ENCODE measurements at places on chromosomes 2 and 18.

- no peak for DNase-seq
Observed at GRCh38 chr2:24515831-24516230, 24.8 kb downstream of the NCOA1 start.

- no peak for DNase-seq
Observed at GRCh38 chr18:4587204-4587603, 132.1 kb upstream of the DLGAP1 start.

- DNase-seq, result no peak
Observed at GRCh38 chr18:34322365-34323289, 97.9 kb upstream of the NOL4 start.

GRCh38 chr2:46127176-46127575, 170.0 kb upstream of the EPAS1 start:
- DNase-seq, result no peak

GRCh38 chr2:88053934-88054781, 1.4 kb downstream of the KRCC1 start:
- DNase-seq, result no peak

- DNase-seq, result no peak
Observed at GRCh38 chr2:68766376-68766845, 31.8 kb downstream of the ARHGAP25 start.

GRCh38 chr2:88545118-88545517, 82.1 kb downstream of the EIF2AK3 start:
- DNase-seq, result peak; percentile 50

GRCh38 chr2:181677912-181678586, 2.3 kb downstream of the NEUROD1 start:
- DNase-seq, result peak; percentile 45

GRCh38 chr2:203584784-203585183, 49.7 kb upstream of the RAPH1 start:
- no peak for DNase-seq

DNA sequence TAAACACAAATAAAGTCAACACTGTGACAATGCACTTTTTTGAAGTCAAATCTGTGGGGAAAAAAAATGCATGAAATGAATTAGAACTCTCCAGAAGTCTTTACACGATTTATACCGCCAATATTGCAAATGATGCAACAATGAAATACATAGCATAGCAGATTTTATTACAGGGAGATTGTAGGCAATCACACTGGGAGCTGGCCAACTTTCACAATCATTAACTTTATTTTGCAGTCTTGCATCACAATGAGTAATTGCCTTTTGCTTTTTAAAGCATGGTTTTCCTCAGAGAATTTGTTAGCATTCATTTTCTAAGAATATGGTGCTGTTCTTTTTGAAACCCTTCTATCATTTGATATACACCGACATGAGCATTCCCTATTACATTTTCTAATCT, 366.4 kb upstream of the FSIP2 start:
- DNase-seq, result no peak

GRCh38 chr2:222882484-222882928, 21.7 kb downstream of the ACSL3 start:
- DNase-seq, result no peak

GRCh38 chr2:55302241-55302640, 33.2 kb upstream of the MTIF2 start:
- no peak for DNase-seq

DNA sequence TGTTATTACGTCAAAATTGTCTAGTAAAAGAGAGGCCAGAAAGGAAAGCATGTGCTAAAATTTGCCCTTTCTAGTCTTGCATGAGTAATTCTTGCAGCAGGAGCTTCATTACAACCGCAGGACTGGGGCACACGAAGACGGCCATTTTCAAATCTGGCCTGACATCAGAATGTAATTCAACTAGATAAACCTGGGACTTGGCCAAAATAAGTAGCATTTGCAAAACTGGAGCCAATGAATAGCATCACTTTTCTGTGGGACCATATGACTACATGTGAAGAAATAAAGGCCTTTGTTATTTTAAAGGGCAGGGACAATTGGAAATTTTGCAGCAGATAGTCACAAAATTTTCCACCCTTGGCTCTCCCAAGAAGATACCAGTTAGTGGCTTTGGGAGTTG, 3.0 kb upstream of the FZD7 start:
- DNase-seq, result no peak

DNA sequence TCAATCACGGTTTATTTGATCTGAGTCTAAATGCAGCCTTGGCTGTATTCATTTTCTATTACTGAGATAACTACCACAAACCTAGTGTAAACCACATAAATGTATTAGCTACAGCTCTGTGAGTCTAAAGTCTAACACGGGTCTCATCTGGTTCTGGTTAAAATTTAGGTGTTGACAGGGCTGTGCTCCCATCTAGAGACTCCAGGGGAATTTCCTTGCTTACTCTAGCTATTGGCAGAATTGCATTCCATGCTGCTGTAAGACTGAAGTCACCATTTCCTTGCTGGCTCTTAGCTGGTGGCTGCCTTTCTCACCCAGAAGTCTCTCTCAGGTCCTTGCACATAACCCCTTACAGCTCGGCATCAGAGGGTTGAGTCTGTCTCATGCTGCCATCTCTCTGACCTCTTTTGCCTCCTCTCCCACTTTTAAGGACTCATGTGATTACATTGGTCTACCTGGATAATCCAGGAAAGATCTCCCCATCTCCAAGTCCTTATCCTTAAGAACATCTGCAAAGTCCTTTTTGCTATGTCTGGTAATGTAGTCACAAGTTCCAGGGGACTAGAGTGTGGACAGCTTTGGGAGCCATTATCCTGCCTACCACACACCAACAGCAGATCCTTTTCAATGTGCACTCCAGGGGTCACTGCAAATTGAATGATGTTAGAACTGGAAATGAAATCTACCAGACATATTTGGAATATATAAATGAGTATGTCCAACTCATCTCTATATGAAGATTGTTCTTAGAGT, 207.0 kb upstream of the AGAP1 start:
- DNase-seq, result no peak

DNA sequence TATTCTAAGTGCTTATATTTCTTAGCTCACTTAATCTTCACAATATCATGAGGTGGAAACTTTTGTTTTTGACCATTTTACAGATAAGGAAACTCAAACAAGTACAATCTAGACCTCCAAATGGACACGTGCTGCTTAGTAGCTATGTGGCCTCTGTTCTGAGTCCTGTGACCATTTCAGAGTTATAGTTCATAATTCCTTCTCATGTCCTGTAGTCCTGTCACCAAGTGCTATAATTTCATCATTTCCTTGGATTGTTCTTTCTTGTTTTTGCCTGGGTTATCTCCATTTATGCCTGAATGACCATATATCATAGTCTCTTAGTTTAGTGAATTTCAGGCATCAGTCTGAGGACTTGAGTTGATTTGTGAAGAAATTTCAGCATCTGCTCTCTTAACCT, 91.7 kb downstream of the NUP35 start:
- no peak for DNase-seq

GRCh38 chr2:18662689-18663088, 73.3 kb upstream of the NT5C1B start:
- no peak for DNase-seq

GRCh38 chr2:162333968-162334367, 10.0 kb upstream of the GCA start:
- DNase-seq, result peak; percentile 31

DNA sequence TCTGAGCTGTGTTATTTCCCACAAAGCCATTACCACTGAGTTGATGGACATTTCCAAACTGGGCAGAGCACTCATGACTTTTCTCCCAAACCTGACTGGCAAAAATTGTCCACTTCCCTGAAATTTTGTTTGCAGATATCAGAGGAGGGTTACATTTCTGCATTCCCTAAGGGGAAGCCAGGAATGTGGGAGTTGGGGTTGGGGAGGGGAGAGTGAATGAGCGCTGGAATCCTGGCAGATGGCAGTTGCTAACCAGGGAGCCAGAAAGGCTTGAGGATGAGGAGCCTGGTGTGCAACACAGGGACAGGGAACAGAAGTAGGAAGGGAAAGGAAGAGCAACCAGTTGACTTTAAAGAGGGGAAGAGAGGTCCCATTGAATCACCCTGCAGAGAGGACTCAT, 14.0 kb upstream of the CCNYL1 start:
- no peak for DNase-seq

DNA sequence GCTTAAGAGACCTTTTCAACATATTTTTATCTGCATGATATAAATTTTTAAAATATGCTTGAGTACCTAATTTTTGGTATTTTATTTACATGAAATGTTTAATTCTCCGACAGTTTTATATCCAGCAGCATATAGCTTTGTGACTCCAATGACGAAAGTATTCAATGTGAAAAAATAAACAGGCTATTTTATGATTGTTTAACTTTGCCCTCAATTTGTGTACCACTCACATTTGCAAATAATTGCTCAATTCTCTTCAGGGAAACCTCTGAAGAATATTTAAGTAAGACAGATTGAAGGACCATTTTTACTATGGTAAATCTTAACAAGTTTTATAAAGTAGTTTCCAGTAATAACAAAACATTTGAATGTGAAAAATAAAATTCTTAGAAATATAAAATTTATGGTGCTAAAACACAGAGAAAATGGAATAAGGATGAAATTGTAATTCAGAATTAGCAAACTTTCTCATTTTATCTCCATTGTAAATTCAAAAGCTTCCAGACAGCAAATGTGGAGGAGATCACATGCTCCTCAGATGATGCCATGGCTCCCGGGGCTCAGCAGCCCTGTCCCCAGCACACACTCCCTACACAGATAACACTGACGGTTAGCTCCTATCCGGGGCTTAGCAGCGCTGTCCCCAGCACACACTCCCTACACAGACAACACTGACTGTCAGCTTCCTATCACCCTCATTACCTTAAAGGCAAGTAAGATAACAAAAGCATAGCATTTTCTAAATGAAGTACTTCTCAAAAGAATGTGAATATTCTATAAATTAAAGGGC, 39.7 kb downstream of the SH3YL1 start:
- no peak for DNase-seq

DNA sequence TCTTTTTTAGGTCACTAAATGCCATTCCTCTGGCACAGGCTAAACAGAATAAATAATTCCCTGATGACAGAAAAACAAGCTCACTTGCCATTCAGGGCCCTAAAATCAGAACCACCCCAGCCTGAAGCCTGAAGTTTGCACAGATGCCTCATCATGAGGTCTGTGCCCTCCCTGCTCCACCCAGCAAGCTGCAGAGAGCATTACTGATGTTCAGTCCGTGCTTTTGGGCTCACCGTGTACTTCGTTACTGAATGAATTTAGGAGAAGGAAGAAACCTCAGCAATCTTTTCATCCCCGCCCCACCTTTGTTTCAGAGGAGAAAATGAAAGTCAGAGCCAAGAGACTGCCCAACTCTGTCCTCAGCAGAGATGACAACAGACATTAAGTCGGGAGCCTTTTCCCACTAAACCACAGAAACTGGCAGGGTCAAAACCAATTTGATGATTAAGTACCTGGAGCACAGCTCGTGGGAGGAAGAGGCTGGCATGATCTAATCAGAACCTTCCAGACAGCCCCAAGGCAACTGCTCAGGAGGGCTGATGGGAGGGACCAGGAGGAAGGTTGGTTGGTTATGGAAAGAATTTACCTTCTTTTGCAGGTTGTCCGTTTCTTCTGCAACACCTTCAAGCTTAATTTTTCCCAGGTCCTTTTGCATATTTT, 122.7 kb downstream of the LAMA1 start:
- DNase-seq, result peak; percentile 11

DNA sequence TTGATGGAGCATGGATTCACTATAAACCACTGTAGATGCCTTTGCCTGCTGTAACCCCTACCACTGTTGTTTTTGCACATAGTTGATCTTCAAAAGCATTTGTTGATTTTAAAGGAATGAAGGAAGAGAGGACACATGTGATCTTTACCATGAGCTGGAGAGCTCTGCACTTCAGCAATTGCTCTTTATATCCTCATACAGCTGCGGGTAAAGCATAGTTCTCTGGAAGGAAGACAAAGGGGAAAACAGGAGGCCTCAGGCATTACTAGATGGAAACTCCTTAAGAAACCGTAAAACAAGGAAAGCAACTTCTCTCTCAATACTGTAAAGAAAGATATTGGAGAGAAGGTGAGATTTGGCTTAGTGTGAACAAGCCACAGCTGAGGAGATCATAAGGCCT, 60.6 kb downstream of the SCG2 start:
- no peak for DNase-seq

GRCh38 chr2:205781244-205781931, 99.1 kb downstream of the NRP2 start:
- no peak for DNase-seq

GRCh38 chr18:76765649-76766048, 56.7 kb upstream of the ZNF236 start:
- no peak for DNase-seq

DNA sequence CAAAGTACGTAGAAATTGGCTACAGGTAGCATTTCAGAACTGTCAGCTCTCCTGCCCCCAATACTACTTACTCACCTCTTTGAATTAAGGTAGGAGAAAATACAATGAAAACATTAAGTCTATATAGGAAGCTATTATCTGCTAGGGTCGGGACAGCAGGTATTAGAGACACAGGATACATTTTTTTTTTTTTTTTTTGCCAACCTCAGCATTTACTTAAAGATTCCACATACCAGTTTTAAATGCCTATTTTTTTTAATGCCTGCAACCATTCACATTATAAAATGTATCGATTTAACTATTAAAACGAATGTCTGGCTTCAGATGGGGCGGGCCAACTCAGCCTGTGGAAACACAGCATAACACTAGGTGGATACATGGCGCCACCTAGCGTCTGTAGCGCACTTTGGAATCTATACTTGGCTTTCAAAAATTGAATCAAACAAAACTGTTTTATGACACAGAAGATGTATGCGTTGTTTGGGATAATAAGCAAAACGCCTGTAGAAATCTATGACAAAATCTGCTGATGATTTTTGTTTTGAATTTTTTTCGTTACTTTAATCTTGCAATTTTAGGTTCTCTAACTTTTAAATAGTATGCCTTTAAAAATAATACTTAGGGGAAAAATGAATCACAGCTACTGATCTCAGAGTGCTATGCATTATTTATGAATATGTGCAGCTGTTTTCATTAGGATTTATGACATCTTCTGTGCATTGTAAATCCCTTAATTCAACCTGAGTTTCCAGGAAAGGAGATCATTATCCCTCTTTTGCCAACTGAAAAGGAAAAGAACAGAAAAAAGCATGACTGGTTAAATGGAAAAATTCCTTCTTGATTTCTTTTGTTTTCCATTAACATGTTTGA, 261.0 kb downstream of the NYAP2 start:
- DNase-seq, result peak; percentile 57

GRCh38 chr18:70207181-70207580, 1.7 kb upstream of the RTTN start:
- no peak for DNase-seq

DNA sequence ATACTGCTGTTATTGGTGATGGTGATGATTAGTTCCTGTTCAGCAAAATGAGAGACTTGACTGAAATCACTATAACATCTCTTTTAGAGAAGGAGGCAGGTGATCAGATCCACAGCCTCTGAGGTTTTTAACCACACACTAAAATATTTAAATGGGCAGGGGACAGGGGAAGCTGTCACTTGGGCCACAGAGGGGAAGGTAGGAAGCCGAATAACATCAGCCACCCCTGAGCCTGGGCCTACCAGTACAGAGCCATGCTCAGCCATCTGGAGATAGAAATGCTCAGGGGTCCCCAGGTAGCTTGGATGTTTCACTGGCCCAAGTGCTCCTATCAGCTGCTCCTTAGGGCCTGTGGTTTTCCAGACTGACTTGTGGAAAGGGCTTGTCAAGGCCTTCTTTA, 122.3 kb downstream of the MRO start:
- no peak for DNase-seq

Data from HTR-8/SVneo (cell line).